NCI-H1105 treated with DMSO at 0.1 percent for 48 hours (cell line): ENCODE measurements at places on chromosomes 6 and 20.
A peak's percentile ranks its signal among the peaks of the same experiment; 100 is the strongest.

DNA sequence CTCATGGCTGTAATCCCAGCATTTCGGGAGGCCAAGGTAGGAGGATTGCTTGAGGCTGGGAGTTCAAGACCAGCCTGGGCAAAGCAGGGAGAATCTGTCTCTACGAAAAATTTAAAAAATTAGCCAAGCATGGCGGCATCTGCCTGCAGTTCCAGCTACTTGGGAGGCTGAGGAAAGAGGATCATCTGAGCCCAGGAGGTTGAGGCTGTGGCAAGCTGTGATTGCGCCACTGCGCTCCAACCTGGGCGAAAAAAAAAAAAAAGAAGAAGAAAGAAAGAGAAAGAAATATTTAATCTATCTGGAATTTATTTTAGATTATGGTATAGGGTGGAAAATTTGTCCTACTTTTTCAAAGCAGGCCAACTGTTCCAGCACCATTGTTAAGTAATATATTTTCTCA, 32.2 kb upstream of the HIVEP1 start:
- no peak for DNase-seq

GRCh38 chr20:5720696-5721095, 29.5 kb upstream of the SHLD1 start:
- no peak for DNase-seq

DNA sequence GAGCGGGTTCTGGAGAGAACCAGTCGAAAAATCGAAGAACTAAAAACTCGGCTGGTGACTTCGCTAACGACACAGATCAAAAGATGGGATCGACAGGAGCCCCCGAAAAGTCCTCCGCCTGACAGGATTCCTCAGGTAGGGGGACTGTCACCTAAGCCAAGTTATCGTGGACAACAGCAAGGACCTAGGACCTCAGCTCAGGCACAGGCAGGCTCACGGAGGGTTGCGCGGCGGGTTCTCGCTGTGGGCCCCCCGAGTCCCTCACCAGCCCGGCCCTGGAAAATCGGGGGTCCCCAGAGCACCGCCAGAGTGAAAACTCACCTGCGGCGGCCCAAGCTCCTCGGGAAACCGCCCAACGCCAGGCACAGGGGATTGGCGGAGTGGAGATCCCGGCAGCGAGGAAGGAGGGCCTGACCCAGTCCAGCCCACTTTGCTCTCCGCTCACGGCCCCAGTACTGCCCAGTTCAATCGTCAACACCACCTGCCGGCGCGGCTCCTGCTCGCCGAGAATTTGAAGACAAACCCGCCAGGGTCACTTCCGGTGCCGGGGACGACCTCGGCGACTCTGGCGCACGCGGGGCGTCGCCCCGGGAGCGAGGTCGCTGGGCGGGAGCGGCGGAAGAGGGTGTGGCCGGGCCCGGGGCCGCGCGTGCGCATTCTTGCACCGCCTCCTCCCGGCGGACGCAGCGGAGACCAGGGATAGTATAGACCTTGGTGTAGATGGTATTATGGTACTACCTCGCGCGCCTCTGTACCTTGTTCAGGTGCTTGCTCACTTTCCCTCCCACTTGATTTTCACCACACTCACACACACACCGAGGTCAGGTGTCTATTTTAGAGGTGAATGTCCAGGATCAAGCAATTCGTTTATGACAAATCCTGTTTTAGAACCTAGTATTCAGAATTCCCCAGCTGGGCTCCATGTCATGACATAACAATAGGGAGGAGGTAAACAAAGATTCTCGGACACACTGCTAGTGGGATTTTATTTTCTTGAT, at the start of gene KATNA1:
Gene KATNA1, minus strand, starts transcription at position 567 of the 998 bp plus-strand sequence. CDS start 10,167 bp downstream, outside the sequence.
- peak; percentile 90 for DNase-seq

DNA sequence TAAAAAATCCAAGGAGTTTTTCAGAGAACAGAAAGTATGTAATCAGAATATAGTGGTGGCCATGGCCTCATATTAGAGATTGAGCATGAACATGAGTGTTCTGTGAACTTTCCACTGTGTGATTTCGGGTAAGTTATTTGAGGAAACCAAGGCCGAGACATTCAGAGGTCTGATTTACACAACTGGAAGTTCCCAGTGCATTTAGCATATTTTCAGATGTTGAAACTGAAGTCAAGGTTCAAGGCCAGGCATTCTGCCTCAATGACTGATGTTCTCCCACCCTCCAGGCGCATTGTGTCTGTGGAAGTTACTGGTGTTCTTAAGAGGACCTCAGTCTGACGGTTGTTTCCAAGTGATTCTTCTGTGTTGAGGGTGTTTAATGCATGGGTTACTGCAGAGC, 26.2 kb downstream of the RNF144B start:
- DNase-seq: no peak

- no peak for DNase-seq
These were observed 34.9 kb downstream of the ERMARD start for GRCh38 chr6:169786349-169786748.

DNA sequence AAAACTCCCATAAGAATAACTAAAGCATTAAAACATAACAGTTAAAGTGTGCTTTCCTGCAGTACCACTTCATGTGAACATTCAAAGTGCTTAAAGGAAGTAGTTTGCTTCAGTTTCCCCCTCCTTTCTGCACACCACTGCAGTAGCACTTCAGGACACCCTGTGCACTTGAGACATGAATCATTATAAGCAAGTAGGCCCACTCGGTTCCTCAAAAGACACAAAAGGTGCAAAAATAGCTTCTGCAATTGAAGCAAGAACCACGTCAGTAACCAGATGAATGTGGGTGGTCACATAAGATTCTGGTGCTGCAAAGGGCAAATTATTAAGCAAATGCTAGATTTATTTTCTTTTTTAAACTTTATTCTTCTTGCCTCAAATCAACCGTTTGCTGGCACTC, 160.6 kb downstream of the HIVEP2 start:
- no peak for DNase-seq

GRCh38 chr6:5580736-5581581, 319.6 kb downstream of the FARS2 start:
- peak; percentile 46 for DNase-seq
